Dermis microvascular lymphatic vessel endothelial cell (primary cell): ENCODE measurements at places on chromosomes 11 and 22. TPM values are rescaled to one million over a fixed set of nuclear protein-coding genes. Genes with fewer than 3 reads are reported as not detected.

GRCh38 chr11:133692126-133692934, 153.0 kb downstream of the SPATA19 start:
- DNase-seq, result no peak

GRCh38 chr11:912266-912665, 1.7 kb upstream of the CHID1 start:
- DNase-seq, result no peak

GRCh38 chr11:101582236-101582988, 1.4 kb downstream of the TRPC6 start:
- no peak for DNase-seq

- DNase-seq, result no peak
Observed at GRCh38 chr11:65599216-65599954, 3.8 kb upstream of the KCNK7 start.

DNA sequence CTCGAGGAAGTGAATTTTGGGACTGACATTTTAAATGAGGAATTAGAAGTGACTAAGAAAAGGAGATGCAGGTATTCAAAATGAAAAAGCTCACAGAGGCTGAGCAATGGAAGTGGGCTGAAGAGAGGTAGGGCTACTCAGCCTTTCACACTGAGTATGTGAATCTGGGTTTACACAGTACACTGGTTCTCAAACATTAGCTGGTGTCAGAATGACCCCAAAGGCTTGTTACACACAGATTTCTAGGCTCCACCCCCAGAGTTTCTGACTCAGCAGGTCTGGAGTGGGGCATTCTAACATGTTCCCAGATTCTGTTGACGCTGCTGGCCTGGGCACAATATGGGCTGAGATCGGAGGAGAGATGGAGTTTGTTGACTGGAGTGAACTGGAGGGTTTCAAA, 32.8 kb downstream of the CADM1 start:
- DNase-seq, result no peak

GRCh38 chr11:92967867-92968266, 1.6 kb upstream of the MTNR1B start:
- no peak for DNase-seq

- no peak for DNase-seq
Observed at GRCh38 chr22:38784035-38784434, 9.9 kb downstream of the DNAL4 start.

DNA sequence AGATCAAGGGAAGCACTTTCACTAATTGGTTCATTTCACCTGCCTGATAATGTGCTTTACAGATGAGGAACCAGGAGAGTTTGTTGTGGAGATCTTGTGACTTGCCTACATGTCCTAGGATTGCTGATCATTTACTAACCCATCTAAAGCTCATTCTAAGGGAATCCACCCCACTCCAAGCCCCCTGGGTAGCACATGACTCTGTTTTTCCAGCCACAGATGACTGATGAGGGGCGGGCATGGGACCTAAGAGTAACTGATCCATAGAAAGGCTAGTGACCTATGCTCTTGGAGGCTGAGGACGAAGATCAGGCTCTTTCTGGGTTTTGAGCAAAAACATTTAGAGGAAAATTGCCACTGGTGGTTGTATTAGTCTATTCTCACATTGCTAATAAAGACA, 378.1 kb downstream of the CADM1 start:
- no peak for DNase-seq

DNA sequence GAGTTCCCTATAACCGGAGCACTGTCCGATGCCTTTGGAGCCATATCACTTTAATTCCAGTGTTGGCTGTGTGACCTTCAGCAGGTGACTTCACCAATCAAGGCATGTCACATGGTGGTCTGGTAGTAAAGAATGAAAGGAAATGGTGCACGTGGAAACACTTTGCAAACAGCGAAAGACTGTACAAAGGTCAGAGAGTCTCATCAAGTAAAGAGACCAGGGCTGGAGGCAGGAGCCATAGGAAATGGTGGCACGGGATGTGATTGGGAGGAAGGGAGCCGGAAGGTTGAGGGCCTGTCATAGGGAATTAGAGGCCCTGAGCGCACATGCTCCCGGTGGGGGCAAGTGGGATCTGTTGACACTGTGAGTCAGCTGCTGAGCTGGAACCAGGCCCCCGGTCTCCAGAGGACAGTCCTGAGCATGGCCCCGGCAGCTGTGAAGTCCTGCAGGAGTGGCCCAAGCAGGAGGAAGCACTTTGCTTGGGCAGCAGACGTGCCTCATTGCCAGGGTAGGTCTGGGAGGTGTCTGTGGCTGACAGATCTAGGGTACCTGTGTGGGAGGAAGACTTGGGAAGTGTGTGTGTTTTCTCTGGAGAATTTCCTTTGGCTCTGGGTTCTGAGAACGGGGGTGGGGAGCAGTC, 2.0 kb downstream of the DAGLA start:
- peak; percentile 93 for DNase-seq

GRCh38 chr11:6523253-6523652, 26.2 kb downstream of the DNHD1 start:
- DNase-seq, result peak; percentile 42

DNA sequence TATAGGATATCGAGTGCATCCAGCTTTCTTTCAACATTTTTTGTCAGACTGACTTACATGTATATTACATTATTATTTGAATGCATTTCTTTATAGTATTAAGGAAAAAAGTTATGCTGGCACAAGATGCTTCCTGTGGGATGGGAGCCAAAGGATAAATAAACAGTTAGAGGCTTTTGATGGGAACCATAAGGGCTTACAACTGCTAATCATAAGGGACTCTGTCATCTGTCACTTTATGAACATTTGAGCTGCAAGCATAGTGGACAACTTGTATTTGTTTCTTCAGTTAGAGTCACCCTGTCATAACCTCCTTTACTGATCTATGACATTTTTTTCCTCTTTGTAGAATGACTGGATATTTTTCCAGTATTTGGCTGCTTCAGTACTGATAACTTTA, 132.4 kb upstream of the CHORDC1 start:
- no peak for DNase-seq

DNA sequence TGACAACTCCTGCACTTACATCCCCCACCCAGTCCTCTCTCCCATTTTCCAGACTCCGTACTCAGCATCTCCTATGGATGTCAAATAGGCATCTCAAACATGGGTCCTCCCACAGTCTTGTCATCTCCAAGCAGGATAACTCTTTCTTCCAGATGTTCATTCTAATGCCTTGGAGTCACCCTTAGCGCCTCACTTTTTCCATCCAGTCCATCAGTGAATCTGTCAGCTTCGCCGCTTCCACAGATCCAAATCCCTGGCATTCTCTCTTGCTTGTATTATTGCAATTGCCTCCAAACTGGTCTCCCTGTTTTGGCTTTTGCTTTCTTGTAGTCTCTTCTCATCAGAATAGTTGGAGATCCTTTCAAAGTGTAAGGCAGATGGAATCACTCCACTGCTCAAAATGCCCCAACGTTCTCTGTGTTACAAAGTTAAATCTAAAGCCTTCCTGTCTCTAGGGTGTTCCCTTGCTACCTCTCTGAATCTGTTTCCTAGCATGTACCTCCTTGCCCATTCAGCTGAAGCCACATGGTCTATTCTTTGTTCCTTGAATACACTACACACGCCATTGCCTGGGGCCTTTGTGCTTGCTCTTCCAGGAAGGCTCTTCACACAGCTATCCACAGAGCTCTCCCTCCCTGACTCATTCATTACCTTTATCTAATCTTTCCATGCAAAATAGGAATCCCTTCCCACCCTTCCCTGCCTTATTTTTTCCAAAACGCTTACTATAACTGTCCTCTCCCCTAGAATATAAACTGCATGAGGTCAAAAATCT, 64.8 kb downstream of the UBASH3B start:
- no peak for DNase-seq

DNA sequence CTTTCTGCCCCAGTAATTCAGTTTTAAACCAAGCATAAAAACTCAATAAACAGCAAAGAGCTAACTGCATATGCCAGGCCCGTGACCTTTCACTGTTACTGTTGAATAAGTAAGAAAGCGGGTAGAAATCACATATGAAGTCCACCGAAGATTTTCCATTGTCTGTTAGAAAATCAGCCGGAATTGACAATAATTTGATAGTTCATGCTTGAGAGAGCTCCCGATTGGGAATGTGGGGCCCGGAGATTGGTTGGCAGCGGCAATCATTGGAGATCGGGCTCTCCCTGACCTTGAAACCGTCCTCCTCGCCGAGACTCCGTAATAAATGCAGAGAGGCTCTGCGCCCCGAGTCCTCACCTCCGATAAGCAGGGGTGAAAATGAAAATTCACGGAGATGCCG, 709.6 kb downstream of the BRD1 start:
- no peak for DNase-seq

DNA sequence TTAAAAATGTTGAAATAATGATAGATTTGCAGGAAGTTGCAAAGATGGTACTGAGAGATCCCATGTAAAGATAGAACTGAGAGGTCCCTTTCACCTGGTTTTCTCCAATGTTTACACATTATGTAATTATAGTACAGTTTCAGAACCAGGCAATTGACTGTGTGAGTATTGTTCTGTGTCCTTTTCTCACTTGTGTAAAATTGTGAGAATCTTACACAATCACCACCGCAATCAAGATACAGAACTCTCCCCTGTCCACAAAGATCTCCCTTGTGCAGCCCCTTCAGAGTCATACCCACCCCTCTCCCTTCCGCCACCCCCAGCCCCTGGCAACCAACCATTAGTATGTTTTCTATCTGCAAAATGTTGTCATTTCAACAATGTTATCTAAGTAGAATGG, 119.8 kb upstream of the NAV2 start:
- DNase-seq, result no peak

- no peak for DNase-seq
Observed at GRCh38 chr11:78402847-78403246, 14.8 kb downstream of the GAB2 start.

- no peak for DNase-seq
Observed at GRCh38 chr11:115566180-115566764, 62.1 kb upstream of the CADM1 start.

GRCh38 chr22:44003405-44004103, 20.5 kb upstream of the PARVB start:
- DNase-seq, result no peak

GRCh38 chr22:26888887-26889286, 231.5 kb downstream of the MIAT start:
- DNase-seq, result no peak

DNA sequence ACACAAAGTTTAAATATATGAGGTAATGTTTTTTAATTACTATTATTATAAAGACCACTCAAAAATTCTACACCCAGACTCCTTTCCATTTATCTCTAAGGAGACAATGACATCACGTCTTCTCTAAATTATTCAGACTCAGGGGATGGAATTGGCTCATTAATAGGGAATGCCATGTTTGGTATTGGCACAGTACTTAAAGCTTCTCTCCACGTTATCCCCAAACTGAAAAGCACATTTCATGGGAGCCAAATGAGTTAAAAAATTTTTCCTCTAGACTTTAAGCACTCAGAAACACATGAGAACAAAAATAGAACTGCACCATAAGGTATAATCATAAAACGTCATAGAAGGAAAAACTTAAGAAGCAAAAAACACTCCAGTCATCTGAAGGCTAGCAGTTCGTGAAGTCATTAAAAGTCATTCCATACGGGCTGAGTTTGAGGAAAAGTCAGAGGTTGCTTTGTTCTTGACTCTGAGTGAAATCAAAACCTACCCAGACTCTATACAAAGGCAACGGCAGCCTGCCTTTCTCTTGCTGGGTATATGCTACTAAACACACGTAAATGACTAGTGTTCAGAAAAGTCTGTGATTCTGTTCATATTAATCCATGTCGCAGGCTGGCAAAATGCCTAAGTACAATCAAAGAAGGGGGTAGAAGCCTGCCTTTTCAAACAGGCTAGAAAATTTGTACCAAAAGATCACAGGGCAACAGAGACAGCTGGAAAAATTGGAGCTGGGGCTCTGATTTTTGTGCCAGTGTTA, 8.7 kb upstream of the MPPED2 start:
- no peak for DNase-seq

- DNase-seq, result no peak
Observed at GRCh38 chr22:35489239-35489638, 51.4 kb upstream of the RASD2 start.

DNA sequence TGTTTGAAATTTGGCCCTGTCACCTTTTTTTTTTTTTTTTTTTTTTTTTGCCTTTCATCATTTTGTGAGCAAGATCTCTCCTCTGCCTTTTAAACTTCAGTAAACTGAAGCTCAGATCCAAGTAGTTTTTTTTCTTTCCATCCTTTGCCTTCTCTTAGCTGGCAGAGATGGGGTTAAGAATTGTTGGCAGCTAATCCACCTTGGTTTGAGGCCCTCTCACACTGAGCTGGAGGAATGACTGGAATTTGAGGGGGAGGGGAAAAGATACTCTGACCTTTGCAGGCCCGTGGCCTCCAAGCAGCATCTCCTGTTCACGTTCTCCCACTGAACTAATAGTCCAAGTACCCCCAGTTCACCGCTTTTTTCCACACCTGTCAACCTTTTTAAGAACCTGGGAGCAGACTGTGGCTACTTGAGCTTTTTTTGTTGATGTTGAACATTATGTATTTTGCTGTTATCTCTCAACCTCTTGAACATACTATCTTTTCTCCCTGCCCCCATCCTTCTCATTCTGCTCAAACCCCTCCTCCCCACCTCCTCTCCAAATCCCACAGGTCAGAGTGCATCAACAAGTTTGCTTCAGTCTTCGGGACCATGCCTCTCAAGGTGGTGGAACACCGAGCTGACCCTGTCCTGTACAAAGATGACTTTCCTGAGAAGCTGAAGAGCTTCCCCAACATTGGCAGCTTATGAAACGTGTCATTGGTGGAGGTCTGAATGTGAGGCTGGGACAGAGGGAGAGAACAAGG, 66.2 kb downstream of the ALX4 start:
- DNase-seq, result no peak

DNA sequence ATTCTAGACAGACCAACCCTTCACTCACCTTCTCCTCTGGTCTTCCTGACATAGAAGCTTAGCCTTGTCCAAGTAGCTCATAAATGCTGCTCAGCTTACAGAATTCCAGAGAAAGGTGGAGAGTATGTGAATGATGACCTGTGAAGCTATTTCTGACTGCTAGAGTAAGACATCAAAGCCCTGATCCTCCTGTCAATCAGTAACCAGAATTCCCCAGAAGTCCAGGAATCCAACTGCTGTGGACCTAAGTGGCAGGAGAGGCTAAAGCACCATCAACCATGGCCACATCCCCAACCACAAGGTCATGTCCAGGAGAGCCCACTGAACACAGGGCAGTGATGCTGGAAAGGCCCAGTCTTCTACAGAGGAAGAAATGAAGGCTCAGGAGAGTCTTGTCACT, 2.6 kb downstream of the OR51G2 start:
- DNase-seq, result no peak

Gene TMPRSS4
- not detected in 2 replicates for total RNA-seq

Gene THRSP
- total RNA-seq, result not detected in 2 replicates

Gene KCNJ1
- under 0.01 and 0.13 TPM in 2 replicates for total RNA-seq

Gene CRYBA4
- total RNA-seq, result 0.13 TPM in 1 of 2 replicates, not detected in the other

Gene WNT7B
- not detected in 2 replicates for total RNA-seq

Gene GAS2
- 0.51 and 0.63 TPM in 2 replicates for total RNA-seq

Gene TPH1
- total RNA-seq, result under 0.01 TPM in 1 of 2 replicates, not detected in the other

Gene MYO7A
- total RNA-seq, result 8.3 and 15.4 TPM in 2 replicates

Gene DGCR6L
- 33.9 and 59.7 TPM in 2 replicates for total RNA-seq

Gene OR1S2
- total RNA-seq, result not detected in 2 replicates
